ENCODE measurements at places on chromosomes 3 and 15.

DNA sequence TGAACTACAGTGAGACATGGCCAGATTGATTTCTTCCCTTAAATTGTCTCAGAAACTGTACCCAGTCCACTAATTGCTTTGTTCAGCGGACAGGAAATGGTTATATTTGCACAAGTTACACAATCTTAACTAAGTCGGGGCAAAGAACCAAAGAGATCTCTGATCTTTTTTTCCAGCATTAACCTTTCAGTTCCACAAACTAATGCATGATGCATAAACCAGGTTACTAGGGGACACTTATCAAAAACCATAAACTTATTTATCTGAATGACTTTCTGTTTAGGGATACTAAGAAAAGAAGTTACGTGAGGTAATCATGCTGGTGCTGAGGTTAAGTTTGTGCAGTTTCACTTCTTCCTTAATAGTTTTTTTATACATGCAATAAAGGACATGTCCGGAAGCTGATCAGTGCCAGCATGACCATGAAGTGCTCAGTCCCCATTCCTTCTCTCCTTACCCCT lies 22.4 kb downstream of the FNDC3B start:
- DNase-seq, result no peak

- DNase-seq, result no peak
Measured at GRCh38 chr3:138945709-138946662, 951 bp downstream of the FOXL2 start.

- no peak for DNase-seq
Measured at GRCh38 chr3:184481984-184482671, 79.5 kb upstream of the EPHB3 start.

GRCh38 chr3:101634591-101635196 lies 42.2 kb downstream of the ZBTB11 start:
- no peak for DNase-seq

- DNase-seq, result no peak
Measured at GRCh38 chr15:44550256-44550655, 13.3 kb downstream of the EIF3J start.

GRCh38 chr3:132535575-132536441 lies 61.3 kb upstream of the ACKR4 start:
- peak; percentile 9 for DNase-seq

- DNase-seq, result no peak
Measured at GRCh38 chr3:190301591-190301990, 20.7 kb downstream of the CLDN1 start.

- DNase-seq, result no peak
Measured at GRCh38 chr15:57820119-57820518, 113.6 kb downstream of the POLR2M start.

DNA sequence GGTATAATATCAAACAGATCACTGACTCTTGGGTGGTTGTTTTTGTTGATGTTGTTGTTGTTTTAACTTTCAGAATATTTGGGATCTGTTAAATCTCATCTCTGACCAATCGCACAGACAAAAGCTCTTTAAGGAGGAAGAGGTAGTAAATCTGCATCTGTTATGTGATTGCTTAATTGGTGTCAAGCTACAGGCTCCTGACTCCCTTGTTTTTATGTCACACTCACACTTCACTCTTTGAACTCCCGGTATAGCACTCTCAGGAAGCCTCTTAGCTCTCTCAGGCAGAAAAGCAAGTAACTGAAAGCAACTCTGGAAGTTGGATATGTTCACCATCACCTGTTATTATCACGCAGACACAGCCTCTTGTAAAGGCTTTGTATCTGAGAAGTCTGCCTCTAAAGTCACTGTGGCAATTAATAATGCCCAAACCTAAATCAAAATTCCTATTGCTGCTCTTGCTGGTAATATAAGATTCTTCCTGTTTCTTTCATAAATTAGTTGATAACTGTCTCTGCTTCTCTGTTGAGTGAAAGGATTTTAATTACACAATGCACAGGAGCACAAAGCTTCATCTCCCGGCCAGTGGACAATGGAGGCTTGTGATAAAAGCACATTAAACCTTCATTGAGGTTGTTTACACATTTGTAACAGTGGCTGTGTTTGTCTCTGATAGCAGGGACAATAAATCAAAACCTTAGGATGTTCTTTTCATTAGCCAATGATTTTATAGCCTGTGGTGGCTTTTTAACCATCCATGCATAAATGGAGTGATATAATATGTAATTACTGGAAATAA lies 576.7 kb downstream of the MFSD1 start:
- DNase-seq, result no peak

GRCh38 chr3:43316783-43317460 lies 30.6 kb downstream of the SNRK start:
- no peak for DNase-seq

GRCh38 chr3:39879581-39879980 lies 70.2 kb downstream of the MYRIP start:
- DNase-seq, result no peak

- DNase-seq, result no peak
Measured at GRCh38 chr15:35540885-35541284, 5.1 kb downstream of the DPH6 start.

- DNase-seq, result no peak
Measured at GRCh38 chr3:13188181-13188779, 115.1 kb upstream of the IQSEC1 start.

DNA sequence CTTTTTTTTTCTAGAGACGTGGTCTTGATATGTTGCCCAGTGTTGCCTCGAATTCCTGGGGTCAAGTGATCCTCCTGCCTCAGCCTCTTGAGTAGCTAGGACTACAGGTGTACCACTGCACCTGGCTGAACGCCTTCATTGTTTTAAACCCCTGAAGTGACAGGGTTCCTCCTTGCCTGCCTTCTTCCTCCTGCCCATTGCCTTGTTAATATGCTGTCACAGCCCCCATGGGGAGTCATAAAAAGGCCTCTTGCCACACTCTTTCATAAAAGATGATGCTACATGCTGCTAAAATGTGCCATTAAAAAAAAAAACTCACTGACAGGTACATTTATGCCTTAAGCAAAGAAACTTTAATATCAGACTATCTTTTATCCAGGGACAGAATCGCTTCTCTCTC lies 116.8 kb upstream of the SKOR1 start:
- DNase-seq, result no peak

- no peak for DNase-seq
Measured at GRCh38 chr15:45333550-45333949, 44.8 kb downstream of the GATM start.

DNA sequence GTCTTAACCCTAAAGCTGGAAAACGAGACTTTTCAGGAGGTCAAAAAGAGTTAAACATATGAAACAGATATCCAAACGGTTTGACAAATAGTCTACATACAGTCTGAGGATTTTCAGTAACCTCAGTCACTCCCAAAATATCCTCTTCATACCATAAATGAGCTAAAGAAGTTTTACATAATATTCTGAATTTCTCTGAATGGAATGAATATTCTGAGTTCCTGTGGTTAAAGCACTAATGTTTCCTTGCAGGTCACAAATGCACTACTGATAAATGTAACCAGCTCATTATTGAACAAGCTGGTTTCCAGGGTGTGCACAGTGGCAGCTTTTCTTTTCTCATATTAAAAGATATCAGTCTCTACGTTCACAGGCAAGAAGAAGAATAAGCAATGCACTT lies 137.4 kb upstream of the POU1F1 start:
- DNase-seq, result no peak

DNA sequence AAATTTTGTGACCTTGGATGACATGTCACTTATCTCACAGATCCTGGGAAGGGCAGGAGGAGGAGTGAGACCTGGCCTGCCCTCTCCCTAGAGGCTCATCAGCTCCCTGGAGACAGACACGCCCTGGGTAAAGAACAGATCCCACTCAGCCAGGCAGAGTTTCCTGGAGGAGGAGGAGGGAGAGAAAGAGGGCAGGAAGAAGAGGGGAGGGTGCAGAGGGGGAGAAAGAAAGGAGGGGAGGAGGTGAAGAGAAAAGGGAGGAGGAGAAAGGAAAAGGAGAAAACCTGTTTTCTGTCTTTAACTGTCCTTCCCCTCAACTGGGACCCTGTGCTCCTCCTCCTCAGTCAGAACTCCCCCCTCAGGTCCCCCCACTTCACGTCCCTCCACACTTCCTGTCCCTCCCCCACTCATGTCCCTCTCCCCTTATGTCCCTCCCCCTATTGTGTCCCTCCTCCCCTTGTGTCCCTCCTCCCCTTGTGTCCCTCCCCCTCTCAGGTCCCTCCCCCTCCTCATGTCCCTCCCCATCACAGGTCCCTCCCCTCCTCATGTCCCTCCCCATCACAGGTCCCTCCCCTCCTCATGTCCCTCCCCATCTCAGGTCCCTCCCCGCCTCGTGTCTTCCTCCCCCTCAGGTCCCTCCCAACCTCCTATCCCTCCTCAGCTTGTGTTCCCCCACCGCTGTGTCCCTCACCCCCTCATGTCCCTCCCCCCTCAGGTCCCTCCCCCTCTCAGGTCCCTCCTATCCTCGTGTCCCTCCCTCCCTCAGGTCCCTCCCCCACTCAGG lies 52.3 kb upstream of the CGNL1 start:
- no peak for DNase-seq

GRCh38 chr15:65337436-65338070 lies 33.1 kb downstream of the RNU5B-1 start:
- no peak for DNase-seq
